ENCODE measurements at places on chromosomes 1 and 21.

- DNase-seq: peak; percentile 45
Measured at GRCh38 chr1:201501812-201502510, 5.0 kb downstream of the CSRP1 start.

GRCh38 chr21:41630917-41631316 is 123.0 kb upstream of the TMPRSS2 start:
- no peak for DNase-seq

- peak; percentile 32 for DNase-seq
Measured at GRCh38 chr1:9909234-9910046, 629 bp downstream of the CTNNBIP1 start.

GRCh38 chr1:26053718-26054560 is 8.0 kb upstream of the SLC30A2 start:
- peak; percentile 54 for DNase-seq

GRCh38 chr21:44818640-44819011 is 764 bp upstream of the SUMO3 start:
- no peak for DNase-seq

DNA sequence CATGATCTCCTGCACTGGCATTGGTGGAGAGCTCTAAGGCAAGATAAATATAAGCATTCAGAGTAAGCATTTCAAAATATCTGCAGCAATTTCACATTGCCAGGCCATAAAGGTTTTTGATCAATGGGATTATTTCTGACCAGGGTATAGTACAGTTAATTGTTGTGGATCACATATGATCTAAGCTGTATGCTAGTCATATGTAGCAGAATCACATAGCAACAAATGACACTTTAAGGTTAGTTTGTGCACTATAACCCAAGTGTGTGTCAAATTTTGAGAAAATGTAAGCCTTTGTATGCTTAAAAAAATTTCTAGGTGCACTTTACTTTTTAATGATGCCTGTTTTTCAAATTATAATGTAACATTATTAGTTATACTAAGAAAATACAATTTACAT is 386.0 kb upstream of the ADAMTS5 start:
- DNase-seq: no peak

DNA sequence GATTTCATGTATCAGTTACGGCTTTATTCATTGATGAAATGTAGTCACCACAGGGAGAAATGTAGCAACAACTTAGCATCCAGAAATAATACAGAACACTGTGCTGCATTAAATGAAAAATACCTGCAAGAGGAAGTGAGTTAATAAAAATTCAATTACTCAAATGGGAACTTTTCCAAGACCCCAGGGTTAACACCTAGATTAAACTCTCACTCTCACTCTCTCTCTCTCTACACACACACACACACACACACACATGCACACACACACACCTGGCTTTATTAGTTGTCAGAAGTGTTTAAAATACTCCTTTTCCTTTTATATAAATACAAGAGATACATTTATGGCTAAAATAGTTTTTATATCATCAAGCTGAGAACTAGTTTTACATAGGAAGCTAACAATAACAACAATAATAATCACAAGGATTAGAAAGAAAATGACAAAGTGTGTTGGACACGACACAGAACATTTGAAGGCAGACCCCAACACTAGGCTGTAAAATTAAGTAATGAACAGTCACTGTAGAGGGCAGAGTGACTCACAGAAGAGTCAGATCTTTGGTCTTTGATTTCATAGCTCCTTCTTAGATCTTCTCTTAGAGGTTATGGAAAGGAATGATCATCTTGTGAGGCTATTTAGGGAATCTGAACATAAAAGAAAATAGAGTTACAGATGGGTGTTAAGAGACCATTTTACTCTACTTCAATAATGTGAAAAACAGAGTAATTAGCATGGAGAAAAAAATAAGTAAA is 1266.0 kb upstream of the ADGRL2 start:
- no peak for DNase-seq

DNA sequence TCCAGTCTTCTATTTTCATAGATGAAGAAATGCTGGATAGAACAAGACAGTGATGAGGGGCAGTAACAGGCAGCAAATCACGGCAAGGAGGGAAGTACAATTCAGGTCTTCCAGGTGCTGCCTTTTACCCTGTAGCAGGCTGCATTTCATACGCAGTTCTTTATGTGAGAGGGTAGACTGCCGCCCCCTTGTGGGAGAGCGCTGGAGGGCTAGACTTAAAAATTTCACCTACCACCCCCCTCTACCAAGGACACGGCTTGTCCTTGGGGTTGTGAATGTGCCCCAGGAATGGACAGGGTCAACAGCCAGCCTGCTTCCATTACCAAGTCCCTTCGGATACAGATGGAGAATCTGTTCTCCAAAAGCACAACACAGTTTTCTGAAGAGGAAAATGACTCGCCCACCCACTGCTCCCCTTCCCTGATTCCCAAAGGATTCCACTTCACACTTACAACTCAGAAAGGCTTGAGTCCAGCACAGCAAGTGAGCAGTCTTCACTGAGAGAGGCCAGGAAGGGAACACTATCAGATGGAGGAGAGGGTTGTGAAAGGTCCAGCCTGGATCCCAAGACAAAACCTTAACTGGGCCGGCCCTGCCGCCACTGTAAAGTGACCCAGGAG is 7.4 kb downstream of the WDR77 start:
- peak; percentile 58 for DNase-seq

- DNase-seq: peak; percentile 33
Measured at GRCh38 chr1:151547119-151547899, 7.2 kb downstream of the TUFT1 start.

DNA sequence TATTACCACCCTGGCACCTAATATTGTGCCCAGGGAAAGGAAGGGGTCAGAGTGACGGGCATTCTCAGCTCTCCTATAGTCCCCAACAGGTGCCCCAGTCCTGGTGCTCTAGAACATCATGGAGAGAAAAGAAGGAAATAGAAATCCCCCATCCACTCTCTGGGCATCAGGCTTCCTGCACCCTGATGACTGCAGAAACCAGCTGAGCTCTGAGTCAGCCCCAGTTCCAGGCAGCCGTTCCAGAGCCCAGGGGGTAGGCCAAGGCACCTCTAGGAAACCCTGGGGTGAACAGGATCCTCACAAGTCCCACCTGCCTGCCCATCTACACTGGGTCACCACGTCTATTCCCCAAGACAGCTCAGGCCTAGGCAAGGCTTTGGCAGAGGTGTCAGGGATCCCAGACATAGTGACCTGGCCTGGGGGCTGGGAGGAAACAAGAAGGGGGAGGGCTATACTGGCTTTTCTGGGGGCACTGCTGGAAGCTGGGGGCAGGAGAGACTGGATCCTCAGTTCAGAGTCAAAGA is 709 bp downstream of the NECTIN4 start:
- no peak for DNase-seq
